ENCODE measurements at places on chromosomes 3 and 15.

- no peak for DNase-seq
These were observed 6.4 kb downstream of the TERC start for GRCh38 chr3:169758359-169758994.

- DNase-seq, result no peak
These were observed 38.9 kb upstream of the SNTN start for GRCh38 chr3:63613561-63613960.

DNA sequence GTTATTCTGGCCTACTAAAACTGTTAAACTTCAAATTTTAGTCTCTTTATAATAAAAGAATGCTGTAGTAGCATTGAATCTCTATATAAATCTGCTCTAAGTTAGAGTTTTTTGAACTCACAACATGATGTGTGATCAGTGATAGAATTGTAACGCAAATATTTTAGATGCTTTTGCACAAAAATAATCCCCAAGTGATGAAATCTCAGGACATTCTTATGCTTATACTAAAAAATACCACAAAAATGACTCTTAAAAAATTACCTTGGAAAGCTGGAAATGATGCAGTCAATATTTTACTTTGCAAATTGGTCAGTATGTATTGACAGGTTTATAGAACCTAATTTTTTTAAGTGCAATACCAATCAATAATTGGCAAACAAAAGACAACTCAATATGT, 375.3 kb downstream of the TBC1D5 start:
- DNase-seq, result no peak

GRCh38 chr15:66154581-66154980, 99.0 kb downstream of the MEGF11 start:
- no peak for DNase-seq

DNA sequence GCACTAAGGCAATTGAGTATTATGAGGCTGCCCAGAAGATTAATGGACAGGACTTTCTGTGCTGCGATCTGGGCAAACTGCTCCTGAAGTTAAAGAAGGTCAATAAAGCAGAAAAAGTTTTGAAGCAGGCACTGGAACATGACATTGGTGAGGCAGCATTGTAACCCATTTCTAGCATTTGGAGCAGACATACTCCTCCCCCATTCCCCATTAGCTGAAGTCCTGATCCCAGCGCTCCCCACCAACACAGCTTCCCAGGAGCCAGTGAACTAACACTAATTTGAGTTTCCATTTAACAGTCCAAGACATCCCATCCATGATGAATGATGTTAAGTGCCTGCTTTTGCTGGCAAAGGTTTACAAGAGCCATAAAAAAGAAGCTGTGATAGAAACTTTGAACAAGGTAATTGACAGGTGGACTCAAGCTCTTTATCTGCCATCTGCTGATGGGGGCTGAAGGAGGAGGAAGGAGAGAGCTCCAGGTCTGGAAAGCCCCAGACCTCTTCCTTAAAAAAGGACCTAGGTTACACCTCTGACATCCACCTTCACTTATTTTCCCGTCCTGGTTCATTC, 22.6 kb downstream of the CSRNP1 start:
- DNase-seq, result no peak

DNA sequence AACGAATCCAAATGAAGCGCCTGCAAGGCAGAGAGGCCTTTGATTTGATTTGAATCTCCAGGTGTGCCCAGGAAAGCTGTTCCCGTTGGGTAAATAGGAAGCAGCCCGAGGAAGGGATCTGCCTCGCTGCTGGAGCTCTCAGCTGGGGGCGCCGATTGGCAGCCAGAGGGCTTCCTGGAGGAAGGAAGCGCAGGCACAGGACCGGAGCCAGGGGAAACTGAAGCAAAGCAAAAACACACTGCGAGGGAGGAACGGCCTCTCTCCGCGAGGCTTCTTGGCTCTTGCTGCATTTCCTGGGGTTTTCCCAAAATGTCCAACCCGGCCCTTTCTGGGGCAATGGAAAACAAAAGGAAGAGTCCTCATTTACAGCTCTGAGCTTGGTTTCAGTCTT, 80.3 kb downstream of the TMEM266 start:
- no peak for DNase-seq

DNA sequence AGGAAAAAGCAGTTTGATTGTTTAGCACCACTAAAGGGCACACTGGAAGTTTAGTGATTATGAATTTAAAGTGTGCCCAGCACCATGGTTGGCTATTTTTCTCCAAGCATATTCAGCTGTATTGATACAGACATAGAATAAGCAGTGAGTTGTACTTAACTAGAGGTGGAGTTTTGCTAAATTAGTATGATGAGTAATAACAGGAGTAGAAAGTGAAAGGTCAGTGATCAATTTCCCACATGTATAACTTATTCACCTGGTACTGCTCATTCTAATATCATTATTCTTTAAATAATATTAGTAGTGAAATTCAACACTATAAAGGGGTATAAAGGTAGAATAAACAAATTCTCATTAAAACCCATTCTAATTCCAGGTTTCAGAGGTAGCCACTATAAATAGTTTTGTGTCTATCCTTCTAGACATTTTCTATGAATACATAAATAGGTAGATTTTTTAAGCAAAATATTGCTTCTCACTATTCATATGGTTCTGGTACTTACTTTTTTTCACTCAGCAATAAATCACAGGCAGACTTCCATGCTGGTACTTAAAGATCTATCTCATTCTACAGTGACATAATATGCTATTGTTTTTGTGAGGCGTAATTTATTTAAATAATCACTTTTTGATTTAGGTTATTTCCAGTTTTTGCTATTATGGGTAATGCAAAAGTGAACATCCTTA, 732.9 kb downstream of the VGLL3 start:
- no peak for DNase-seq

GRCh38 chr3:49501842-49502241, 31.8 kb downstream of the DAG1 start:
- DNase-seq, result no peak
